ENCODE measurements at places on chromosomes 5 and 9.
A peak's percentile ranks its signal among the peaks of the same experiment; 100 is the strongest.

DNA sequence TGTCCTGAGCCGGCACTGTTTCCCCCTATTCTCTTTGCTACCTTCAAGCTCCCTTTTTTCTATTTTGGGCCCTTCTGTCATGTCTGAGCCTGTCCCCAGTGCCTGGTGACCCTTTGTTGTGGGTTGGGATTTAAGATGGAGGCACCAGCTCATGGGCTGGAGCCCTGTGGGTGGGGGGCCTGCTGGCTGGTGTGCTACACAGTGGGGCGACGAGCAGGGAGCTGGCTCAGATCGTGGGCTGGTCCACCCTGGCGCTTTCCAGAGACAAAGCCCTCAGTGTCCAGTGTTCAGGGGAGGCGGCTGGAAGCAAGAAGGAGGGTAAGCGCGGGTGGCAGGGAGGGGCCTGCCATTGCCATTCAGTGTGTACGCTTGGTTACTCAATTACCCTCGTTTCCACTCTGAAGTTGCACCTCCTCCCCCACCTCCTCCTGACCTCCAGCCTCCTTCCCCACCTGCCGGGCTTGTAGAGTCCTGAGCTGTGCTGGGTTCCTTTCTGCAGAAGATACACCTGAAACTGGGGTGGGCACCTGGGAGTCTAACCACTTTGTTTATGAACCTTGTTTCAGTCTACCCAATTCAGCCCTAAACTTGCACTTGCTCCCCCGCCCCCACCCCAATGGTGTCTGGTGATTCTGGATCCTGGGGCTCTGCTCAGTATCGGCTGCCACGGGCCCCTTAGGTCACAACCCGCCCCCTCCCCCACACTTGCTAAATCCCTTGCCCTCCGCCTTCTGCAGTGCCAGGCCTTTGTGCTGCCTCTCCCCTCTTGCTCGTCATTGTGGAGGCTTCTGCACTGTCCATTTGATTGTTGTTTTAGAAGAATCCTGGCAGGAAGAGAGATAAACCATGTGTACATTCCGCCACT, 49.9 kb downstream of the MVB12B start:
- DNase-seq, result no peak

GRCh38 chr9:114429488-114429887, 41.7 kb upstream of the AKNA start:
- no peak for DNase-seq

- DNase-seq, result no peak
Measured at GRCh38 chr9:84841931-84842330, 172.4 kb downstream of the NTRK2 start.

DNA sequence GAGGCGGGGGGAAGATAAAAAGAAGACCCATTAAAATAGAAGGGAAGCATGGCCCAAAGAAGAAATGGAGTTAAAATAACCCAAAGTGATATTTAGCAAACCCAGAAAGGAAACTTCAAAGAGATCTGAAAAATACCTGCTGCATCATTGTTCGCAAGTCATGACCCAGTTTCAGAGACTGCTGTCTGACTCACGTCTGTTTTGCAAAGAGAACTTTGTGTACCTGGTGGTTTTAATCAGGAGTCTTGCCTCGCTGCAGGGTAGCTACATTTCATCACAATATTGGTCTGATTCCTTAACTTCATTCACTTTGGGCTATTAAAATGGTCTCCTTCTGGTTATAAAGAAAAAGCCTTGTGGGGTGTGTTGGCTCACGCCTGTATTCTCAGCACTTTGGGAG, 461.1 kb upstream of the DAP start:
- no peak for DNase-seq

GRCh38 chr9:121626012-121626411, 25.4 kb upstream of the DAB2IP start:
- no peak for DNase-seq

GRCh38 chr9:92947268-92948037, at the start of gene FGD3:
Gene FGD3, plus strand, starts transcription at chr9:92947523. Its CDS starts 28,734 bp downstream, at chr9:92976257.
- DNase-seq, result peak; percentile 34

- DNase-seq, result no peak
Measured at GRCh38 chr5:71482132-71482531, 26.7 kb downstream of the BDP1 start.

- DNase-seq, result no peak
Measured at GRCh38 chr9:124133727-124134126, 122.2 kb downstream of the LHX2 start.

GRCh38 chr9:113645978-113646253, 182.4 kb downstream of the RGS3 start:
- DNase-seq, result no peak

DNA sequence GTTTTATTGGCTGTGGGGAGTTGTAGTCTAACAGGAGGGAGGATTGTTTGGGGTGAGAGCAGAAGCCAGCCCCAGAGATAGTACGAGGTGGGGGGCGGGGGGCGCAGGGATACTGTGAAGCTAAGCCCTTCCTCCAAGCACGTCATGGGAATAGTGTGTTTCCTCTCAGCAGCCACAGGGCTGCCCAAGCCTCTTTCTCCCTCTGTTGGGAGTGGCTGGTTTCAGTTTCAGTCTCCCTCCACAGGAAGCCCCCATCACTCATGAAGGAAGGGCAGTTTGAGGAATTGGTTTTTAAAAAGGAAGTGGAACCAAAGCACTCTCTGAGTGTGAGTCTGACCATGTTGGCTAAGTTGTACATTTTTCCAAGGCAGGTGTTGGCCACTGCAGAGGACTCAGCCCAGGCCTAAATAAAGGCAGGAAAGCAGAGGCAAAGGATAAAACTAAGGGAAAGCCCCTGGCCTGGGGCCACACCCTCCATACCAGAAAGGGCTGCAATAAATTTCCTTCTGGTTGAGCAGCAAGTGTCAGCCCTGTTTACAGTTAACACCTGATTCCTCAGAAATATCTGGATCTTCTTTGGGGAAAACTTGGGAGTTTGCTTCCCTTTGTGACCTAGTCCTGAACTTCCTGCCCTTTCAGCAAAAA, 3.2 kb downstream of the RAB24 start:
- no peak for DNase-seq

DNA sequence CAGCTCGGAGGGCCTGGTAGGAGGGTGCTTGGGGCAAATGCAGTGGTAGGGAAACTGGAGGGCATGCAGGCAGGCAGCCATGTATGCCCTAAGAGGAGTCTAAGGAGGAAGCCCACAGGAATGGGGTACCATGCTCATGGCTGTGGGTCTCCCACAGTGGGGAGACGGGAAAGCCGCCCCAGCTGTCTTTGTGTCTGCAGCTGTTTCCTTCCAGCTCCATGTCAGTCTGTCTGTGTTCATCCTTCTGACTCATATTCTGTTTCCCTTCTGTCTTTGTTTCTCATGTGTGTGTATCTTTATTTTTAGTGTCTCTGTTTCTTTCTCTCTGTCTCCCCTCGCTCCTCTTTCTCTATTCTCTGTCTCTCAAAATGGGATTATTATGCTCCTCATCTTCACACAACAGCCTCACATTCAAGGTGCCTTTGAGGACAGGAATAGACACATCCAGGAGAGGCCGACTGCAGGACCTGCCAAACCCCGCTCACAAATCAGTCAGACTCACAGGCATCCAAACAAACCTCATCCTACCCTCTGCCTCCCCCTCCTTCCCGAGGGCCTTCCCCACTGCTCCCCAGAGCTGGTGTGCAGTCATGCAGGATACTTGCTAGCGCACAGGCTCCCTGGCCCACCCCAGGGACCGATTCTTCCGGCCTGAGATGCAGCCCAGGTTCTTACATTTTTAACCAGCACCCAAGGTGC, 68.4 kb upstream of the RARS1 start:
- DNase-seq, result no peak

Measured in stimulated activated CD4-positive, alpha-beta T cell treated with anti-CD3 and anti-CD28 coated beads, Interleukin-15, amount 100 ng/mL, for 1 hour (primary cell).